ENCODE measurements at places on chromosomes 7 and 10. TPM values are rescaled to one million over a fixed set of nuclear protein-coding genes. Genes with fewer than 3 reads are reported as not detected.

GRCh38 chr10:125548878-125549277 lies 134.1 kb downstream of the TEX36 start:
- DNase-seq, result no peak

GRCh38 chr7:104967595-104967994 lies 46.4 kb upstream of the KMT2E start:
- no peak for DNase-seq

- no peak for DNase-seq
Observed at GRCh38 chr10:109487691-109488090, 435.6 kb downstream of the XPNPEP1 start.

GRCh38 chr7:5421714-5422395 lies 1.8 kb downstream of the TNRC18 start:
- peak; percentile 78 for DNase-seq

The PAPOLB gene
- not detected for total RNA-seq

The GJD4 gene
- not detected for total RNA-seq
